ENCODE measurements at places on chromosomes 2 and 18.

GRCh38 chr18:23574611-23575308 lies 11.5 kb downstream of the NPC1 start:
- no peak for DNase-seq

DNA sequence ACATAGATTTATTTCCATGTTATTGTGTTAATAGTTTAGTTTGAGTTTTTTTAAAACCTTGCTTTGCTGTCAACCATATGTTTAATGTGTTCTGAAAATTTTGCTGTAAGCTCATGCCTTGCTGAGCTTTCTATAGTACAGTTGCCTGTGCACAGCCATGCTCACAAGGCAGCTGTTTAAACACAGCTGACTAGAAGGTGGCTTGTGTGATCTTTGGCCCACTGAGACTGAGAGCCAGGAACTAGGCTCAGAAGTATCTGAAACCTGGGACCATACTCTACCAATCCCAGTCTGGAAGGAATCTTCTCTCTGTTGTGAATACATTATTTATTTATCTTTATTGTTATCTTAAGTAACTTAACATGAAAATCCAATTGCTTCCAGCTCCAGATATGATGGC lies 350.5 kb downstream of the KIAA1328 start:
- no peak for DNase-seq

GRCh38 chr2:187453078-187453641 lies 5.1 kb upstream of the CALCRL start:
- no peak for DNase-seq

DNA sequence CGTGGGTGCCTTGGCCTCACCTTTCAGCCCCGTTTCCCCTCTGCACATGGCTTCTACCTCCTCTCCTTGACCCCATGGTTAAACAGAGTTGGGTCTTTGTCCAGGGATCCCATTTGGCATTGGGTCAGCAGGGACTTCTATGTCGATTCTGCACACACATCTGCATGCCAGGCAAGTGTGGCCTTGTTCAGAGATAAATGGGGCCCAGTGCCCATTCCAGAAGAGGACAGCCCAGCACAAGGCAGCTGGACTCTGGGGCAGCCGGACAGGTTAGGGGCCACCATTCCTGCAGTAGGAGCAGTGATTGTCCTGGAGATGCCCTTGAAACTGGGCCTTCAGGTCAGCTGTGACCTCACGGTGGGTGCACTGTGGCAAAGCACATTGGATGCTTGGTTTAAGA lies 13.1 kb downstream of the CABLES1 start:
- DNase-seq: no peak

GRCh38 chr2:107259408-107260195 lies 373.6 kb upstream of the ST6GAL2 start:
- no peak for DNase-seq

DNA sequence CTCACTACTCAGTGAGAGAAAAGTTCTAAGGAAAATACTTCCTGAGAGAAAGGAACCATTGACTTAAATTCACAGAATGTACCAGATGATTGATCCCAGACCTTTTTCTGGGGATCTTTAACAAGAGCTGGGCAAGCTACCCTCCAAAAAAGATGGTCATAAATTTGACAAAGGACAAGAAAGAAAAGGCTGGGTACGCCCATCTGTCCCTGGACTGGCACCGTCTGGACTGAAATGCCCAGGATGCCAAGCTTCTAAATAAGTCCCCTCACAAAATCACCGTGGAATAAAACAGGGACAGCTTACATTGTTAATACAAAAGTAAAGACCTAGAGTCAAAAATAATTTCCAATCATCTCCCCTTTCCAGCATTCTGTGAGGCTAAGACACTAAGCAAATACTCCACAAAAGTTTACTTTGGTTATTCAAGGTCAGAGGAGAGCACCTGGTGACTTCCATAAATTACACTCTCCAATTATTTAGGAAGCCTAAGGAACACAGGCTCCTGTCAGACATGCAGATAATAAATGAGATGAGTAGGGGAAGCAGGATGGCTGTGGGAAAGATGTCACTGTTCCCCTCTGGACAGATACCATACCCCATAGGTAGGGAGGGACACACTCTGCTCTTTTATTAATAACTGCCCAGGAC lies 69.9 kb downstream of the UXS1 start:
- no peak for DNase-seq

DNA sequence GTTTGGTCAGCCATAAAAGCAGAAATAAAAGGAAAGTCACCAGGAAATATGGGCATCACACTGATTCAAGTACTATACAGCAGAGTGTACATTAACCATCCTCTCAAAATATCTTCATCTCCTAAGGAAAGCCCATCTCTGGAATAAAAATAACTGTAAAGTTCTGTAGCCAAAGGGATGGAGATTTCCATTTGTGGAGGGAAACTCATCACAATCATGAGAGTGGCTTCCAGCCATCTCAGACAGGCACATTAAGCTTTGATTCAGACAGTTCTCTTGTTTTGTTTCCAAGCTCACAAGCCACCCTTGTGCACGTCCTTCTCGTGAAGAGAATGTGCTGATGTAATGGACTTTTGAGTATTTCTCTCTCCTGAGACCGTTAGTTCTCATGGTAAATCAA lies 695.5 kb downstream of the LRRTM4 start:
- no peak for DNase-seq

DNA sequence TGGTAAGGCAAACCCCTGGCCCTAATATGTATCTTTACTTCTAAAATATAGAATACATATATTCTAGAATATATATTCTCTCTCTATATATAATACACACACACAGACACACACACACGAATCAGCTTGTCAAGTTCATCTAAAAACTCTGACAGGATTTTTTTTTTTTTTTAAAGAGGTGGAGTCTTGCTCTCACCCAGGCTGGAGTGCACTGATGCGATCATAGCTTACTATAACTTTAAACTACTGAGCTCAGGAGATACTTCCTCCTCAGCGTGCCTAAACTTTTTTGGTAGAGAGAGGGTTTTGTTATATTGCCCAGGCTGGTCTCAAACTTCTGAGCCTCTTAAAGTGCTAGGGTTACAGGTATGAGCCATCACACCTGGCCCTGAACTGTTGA lies 45.2 kb downstream of the DOK1 start:
- DNase-seq: no peak

DNA sequence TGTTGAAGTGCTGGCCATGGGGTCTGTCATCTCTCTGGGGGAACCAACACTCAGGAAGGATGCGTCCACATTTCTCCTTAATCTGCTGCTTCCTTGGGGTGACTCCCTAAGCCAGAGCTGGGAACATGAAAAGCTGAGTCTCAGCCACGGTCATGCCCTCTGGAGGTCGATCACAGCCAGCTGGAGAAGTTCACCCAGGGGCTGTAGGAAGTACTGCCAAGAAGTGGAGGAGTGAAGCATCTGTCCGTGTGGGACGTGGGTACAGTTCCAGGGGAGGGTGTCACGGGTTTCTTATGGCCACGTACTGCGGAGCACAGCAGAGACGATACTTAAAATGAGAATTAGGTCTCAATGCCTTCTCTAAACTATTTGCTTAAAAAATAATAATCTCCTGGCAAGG lies 42.4 kb upstream of the IGFBP2 start:
- DNase-seq: no peak

DNA sequence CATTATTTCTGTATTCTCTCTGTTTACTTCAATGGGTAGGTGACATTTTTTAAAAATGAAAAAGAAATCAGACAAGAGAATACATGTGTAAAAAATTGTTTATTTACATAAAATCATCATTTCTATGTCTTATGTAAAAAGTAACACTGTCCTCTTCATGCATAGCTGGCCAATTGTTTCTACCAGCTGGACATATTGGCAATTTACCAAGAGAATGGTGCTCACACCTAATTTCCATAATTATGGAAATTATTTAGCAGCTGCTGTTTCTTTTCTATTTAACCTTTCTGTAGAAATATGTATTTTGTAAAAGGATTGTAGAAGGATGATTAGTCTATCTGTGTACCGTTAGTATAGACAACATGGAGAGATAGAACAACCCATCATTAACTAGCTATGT lies 791.9 kb downstream of the TRIB2 start:
- DNase-seq: no peak

DNA sequence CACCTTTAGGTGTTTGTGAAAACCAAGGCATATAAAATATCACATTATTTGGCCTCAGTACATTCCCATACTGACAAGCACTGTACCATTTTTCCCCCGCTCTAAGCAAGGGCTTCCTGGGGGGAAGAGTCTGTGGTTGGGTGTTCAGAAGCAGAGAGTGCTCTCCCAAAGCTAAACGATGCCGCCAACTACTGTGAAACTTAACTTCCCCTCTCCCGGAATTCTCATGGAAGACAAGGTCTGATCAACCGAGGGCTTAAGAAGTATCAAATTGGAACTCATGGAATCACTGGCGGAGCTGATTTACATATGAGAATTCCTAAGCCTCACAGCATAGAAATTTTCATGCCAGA lies 433 bp upstream of the MFF start:
- DNase-seq: no peak

GRCh38 chr2:27965841-27966240 lies 75.3 kb downstream of the BABAM2 start:
- DNase-seq: no peak

DNA sequence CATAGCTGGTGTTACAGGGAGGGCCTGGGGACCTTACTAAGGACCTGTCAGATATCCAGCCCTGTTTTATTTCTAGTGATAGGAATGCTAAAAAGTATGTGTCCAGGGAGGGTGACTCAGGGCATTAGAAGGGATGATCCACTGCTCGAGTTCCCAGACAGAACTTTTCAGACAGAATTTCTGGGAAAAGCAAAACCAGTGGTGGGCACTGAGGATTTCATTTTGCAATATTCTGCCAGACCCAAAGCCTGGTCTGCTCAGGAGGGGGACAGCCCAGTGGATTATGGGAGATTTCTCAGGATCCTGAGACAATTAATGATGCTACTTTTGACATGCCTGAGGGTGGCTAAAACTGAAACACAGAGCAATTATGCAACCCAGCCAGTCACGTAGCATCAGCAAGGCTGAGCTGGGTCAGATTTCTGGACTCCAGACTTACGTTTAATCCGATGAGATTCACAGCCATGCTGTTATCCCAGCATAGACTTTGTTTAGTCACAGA lies 4.7 kb upstream of the KCNE4 start:
- DNase-seq: peak; percentile 54

GRCh38 chr2:177886824-177887223 lies 185.8 kb downstream of the PDE11A start:
- DNase-seq: no peak

DNA sequence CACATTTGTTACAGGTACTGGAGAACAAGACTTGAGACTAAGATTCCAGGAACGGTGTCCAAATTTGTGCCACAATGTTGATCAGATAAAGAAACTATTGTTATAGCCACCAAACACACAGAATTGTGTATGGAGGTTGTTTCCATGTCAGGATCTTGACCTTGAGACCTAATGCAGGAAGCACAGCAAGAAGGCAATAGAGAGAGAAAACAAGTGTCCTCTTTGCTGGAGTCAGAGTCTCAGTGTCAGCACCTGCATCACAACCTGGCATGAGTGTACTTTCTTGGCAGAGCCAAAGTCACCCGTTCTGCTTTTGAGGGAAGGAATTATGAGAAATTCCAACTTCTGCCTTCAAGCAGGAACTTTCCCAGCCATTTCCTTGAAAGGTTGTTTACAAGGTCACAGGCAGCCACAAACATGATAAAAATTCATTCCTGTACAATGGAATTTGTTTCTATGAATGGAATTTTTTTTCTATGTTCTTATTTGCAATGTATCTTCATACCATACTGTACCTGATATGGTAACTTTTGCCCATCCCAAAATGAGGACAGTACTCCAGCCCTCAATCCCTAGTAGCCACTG lies 118.4 kb downstream of the PKP4 start:
- DNase-seq: no peak

GRCh38 chr2:157395811-157396210 lies 48.1 kb downstream of the CYTIP start:
- DNase-seq: no peak

- no peak for DNase-seq
Observed at GRCh38 chr2:12046641-12047040, 300.2 kb downstream of the LPIN1 start.

- DNase-seq: no peak
Observed at GRCh38 chr18:10234281-10234680, 220.2 kb upstream of the APCDD1 start.

- no peak for DNase-seq
Observed at GRCh38 chr18:35983147-35983546, 10.7 kb downstream of the RMP24 start.

DNA sequence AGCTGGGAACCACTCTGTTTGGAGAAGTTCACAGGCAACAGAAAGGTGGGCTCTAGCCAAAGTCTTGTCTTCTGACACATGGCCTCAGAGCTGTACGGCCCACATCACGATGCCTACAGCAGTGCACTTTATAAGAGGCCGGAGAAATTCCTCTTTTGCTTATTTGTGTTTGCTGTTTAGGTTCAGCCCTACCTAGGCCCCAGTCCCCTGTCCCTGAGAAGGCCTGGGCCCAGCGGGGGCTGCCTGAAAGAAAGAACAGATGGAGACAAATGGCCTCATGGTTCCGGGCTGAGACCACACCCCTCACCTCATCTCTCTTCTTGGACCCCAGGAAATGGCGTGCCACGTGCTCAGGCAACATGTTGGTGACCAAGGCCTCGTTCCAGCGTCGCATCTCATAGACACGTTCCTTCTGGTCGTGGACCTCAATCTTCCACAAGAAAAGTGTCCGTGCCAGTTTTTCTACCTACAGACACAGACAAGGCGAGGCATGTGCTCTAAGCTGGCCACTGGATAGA lies 30.9 kb downstream of the CENPO start:
- no peak for DNase-seq

DNA sequence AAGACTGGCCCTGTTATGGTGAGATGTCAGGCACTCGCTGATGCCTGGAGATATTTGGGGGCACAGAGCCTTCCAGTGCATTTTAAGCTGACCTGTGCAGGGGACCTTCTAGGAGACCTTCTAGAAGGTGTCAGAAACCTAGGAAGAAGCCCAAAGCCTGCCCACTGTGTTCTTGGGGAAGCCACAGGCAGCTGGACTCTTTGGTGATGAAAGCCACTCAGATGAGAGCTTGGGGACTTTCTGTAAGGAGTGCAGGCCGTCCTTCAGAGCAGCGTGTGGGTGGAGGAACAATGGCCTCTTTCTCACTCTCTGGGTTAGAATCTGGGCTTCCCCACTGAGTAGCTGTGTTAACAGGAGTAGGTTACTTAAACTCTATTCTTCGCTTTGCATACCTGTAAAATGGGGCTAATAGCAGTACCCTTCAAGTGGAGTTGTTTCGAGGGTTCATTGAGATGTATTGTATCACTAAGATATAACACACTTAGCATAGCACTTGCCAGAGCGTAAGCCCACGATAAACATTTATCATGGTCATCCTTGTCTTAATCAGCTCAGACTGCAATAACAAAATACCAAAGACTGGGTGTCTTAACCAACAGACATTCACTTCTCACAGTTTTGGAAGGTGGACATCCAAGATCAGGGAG lies 322.3 kb upstream of the EPAS1 start:
- DNase-seq: no peak

GRCh38 chr2:48713647-48714046 lies 41.9 kb downstream of the LHCGR start:
- no peak for DNase-seq

GRCh38 chr2:183390109-183390508 lies 265.9 kb downstream of the NUP35 start:
- no peak for DNase-seq

Data from non-pigmented ciliary epithelial cell (primary cell).